ENCODE measurements at places on chromosomes 2 and 18.

DNA sequence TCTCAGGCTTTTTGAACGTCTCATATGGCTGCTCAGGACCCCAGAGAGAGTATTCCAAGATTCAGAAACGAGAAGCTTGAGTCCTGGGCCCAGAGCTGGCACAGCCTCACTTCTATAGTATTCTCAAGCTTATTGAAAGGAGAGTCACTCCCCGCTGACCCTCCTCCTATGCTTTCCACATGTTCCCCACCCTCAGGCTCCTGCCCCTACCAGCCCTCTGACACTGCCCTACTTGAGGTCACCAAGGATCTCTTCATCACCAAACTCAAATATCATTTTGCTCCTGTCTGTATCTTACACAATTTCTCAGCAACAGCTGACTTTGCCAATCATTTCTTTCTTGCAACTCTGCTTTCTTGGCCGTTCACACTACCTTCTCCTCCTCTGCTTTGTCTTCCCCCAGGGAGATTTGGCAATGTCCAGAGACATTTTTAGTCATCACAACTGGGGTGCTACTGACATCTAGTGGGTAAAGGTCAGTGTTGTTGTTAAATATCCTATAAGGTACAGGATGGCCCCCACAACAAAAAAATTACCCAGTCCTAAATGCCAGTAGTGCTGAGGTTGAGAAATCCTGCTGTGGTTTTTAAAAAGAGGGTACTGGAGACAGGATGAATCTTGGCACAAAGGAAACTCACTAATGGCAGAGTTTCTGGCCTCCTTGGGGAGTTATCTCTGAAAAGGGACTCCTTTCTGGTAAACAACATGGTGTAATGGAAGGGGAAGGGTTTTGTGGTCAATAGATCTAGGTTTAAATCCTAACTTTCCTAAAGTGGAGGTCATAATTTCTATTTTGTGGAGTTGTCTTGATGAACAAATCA, 26.9 kb upstream of the INSIG2 start:
- DNase-seq = peak; percentile 12

GRCh38 chr2:20126040-20126439, 74.6 kb upstream of the LAPTM4A start:
- DNase-seq = no peak

GRCh38 chr2:54482715-54483114, 26.6 kb downstream of the SPTBN1 start:
- DNase-seq = no peak

DNA sequence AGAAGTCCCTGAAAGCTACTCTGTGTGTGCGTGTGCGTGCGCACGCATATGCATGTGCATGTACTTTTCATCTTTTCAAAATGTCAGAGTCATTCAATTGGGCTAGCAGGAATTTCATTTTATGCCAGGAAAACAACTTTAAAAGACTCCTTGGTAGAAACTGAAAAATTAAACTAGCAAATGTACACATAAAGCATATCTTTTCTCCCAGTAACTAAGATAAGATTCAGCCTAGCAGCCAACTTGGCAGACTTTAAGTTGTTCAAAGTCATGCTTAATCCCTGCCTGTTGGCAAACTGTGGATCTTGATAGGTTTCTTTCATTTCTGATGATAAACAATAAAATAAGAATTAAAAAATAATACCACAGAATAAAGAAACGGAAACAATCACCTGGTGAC, 1129.1 kb downstream of the LRP1B start:
- DNase-seq = no peak

- no peak for DNase-seq
Observed at GRCh38 chr18:59760212-59760611, 63.0 kb upstream of the CCBE1 start.

DNA sequence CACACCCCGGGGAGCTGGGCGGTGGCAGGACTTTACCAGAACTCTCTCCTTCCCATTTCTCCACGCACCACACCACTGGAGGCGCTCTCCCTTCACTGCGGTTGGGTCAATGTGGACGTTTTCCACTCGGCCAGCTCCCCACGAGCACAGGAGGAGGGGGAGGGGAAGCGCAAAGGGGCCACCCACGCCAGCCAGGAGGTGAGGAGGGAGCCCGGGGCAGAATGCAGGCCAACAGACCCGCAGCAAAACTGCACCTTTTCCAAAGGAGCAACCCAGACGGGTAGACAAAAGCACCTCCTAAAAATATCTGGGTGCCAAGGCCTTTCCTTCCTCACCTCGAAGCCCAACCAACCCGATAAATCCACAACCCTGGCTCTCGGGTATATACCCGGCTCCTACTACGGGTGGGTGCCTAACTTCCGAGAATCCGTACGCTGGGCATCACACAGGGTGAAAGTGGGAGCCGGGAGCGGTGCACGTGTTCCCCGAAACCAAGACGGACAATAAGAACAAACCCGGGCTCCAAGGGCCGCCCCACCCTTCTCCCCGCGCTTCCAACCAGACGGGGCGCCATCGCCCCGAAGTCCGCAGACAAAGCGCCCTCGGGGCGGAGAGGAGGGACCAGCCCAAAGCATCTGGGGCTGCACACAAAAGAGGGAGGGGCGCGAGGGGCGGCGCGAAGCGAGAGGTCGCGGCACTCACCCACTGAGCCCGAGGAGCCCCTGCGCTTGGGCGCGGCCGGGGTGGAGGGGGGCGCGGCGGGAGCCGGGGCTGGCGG, 1.0 kb downstream of the RTN4 start:
- no peak for DNase-seq

GRCh38 chr2:46388881-46389280, 90.5 kb upstream of the TMEM247 start:
- no peak for DNase-seq

- DNase-seq = no peak
Observed at GRCh38 chr2:175167076-175167791, 769 bp downstream of the ATF2 start.

GRCh38 chr2:23413641-23414040, 28.7 kb downstream of the KLHL29 start:
- DNase-seq = no peak

DNA sequence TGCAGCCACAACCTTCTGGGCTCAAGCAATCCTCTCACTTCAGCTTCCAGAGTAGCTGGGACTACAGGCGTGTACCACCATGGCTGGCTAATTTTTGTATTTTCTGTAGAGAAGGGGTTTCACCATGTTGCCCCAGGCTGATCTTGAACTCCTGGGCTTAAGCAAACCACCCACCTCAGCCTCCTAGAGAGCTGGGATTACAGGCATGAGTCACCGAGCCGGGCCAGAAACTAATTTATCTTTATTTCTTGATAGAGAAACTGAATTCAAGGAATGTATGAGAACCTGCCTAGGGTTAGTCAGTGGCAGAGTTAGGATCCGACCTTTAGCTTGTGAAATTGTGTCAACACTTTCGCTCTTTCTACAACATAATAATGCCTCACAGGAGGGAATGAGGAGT, 19.3 kb upstream of the ITGAV start:
- no peak for DNase-seq

GRCh38 chr2:74515981-74516633, 1.9 kb downstream of the TLX2 start:
- no peak for DNase-seq

GRCh38 chr2:207704078-207704477, 7.4 kb upstream of the CCNYL1 start:
- DNase-seq = no peak

- DNase-seq = no peak
Observed at GRCh38 chr2:102004581-102004980, 12.8 kb downstream of the IL1R2 start.

DNA sequence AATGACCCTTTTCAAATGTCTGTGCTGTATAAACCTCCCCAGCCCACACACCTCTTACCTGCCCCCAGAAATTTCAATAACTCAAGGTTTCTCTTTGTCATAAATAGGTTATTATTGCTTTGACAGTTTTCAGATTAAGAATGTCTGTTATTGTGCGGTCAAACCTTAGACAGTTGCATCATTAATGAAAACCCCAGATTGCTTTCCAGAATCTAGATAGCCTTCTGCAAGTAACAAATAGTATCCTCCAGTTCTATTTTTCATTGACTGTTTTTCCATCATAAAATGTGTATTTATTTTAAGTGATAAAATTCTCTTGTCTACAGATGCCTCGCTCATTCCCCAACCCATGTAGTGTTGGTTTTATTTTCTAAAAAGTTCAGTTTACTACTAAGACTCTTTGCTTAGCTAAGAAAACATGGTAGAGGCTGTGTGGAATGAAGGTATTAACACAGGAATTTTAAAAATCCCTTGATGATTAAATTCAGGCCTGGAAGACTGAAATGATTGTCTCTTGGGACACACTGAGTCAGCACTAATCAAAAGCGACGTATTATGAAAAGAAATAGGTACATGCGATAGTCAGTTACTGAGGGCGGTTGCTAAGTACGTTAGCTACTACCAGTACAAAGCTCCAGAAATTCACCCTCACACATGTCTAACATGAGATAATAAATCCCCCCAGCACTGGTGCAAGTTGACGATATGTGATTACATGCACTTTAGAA, 38.4 kb upstream of the ITGAV start:
- DNase-seq = no peak

DNA sequence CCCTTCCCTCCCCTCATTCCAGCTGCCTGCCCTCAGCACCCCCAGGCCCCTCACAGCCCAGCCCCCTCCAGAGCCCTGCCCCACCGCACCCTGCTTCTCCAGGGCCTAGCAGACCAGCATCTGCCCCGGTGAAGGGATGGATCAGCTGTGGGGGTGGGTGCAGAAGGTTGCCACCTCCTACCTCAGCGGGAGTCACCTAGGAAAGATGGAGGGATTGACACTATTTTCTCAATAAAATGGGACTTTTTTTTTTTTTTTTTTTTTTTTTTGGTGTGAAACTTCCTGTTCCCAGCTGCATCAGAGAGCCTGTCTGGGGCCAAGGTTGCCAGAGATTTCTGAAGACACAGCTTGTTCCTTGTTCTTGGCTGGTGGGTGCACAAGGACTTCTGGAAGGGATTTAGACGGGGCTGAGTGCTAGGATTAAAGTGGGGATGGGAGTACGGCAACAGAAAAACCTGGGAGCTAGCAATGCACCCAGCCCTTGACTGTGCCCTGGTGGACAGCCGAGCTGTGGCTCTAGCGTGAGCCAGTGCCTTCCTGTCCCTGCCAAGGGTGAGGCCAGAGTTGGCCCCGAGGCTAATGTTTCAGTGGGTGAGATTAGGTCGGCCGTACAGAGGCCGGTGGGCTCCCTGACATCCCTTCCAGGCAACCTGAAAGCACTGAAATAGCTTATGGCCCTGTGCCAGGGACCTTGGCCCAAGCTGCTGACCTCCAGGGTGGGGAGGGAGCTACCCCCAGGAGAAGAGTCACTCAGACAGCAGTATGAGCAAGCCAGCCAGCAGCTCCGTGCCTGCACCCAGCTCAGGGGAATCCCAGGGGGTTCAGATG, 4.6 kb downstream of the B3GNT7 start:
- no peak for DNase-seq

DNA sequence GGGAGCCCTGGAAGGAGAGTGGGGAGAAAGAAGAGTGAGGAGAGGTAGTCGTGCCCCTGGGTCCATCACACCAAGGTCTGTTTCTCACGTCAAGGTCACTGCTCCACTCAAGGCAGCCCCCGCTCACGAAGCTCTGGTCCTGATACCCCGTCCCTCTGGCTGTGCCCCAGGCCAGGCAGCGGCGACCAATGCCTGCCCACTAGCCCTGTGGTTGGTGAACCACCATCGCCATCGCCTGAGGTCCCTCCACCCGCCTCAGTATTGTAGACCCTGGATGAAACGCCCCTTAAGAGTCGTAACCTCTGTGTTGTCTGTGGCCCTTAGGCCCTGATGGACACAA, 378.3 kb upstream of the MYT1L start:
- no peak for DNase-seq

DNA sequence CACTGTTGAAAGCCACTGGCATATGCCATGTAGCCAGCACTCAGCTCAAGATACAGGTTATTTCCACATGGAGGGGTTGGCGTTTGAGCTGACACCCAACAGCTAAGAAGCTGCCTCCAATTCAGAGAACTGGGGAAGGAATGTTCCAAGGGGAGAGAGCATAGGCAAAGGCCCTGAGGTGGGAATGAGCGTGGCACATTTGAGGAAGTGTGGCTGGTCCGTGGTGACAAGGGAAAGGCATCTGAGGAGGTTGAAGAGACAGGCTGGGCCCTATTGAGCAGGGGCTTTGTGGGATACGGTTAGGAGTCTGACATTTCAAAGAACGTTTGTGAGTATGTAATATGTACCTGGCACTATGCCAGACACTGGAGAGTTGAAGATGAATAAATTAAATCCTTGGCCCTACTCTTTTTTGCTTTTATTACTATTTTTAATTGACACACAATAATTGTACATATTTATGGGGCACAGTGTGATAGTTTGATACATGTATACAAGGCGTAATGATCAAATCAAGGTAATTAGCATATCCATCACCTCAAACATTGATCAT, 27.6 kb upstream of the TMBIM1 start:
- no peak for DNase-seq

DNA sequence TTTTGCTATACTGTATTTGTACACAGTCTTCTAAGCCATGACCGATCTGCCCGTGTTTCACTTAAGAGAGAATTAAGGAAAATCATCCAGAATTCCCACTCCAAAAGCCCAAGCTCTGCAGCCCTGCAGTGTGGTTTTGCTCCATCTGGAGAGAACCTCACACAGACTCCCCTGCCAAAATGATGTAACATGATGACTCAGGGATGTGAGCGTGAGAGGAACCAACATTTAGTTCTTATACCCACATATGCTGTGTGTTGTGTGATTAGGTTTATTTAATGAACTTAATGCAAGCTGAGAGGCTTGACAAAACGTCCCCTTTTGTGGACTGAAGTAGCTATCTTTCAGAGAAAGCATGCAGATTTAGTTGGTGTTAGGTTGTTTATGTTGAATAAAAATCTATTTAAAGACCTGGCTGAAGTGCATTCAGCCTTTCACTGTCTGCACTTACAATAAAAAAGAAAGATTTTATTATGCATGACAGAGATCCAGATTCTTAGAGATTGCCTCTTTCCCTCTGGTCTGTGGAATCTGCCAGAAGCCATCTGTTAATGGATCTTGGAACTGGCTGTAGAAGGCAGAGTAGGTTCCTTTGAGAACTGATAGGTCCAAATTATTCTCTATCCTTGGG, 6.3 kb downstream of the RAB12 start:
- no peak for DNase-seq
